LHCN-M2 (cell line): ENCODE measurements at places on chromosomes 5 and 9. TPM values are rescaled to one million over a fixed set of nuclear protein-coding genes. Genes with fewer than 3 reads are reported as not detected.
A peak's percentile ranks its signal among the peaks of the same experiment; 100 is the strongest.

The STPG3 gene
- total RNA-seq = not detected in 2 replicates

The CATSPER3 gene
- 0.11 TPM in 1 of 2 replicates, not detected in the other for total RNA-seq

The PPP3R2 gene
- not detected in 2 replicates for total RNA-seq

The GDNF gene
- total RNA-seq = 0.40 and 0.64 TPM in 2 replicates

The SYNPO gene
- 1.5 and 1.9 TPM in 2 replicates for total RNA-seq

The DNAJA1 gene
- total RNA-seq = 179 and 196 TPM in 2 replicates

The TAF11L3 gene
- not detected in 2 replicates for total RNA-seq

The ABLIM3 gene
- total RNA-seq = 75.1 and 75.5 TPM in 2 replicates

The OBP2A gene
- total RNA-seq = not detected in 2 replicates

The MARCHF11 gene
- not detected in 2 replicates for total RNA-seq

The PITX1 gene
- 2.2 and 5.1 TPM in 2 replicates for total RNA-seq

The INSL6 gene
- total RNA-seq = not detected in 2 replicates

DNA sequence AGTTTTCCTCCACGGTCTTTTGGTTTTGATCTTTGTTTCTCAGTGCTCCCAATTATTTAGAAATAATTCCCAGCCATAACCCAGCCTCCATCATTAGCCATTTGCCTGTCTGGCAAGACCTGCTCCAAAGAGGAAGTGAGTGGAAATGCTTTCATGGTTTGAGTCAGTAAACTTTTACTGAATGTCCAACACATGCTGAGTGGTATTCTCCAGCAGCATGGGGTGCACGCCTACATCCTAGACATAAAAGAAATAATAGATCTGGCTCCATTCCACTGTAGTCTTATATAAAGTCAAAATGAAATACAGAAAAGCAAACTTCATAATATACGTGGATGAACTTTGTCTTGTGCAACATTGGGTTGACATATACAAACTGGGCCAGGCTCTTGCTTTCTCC is 757.2 kb downstream of the TLE1 start:
- no peak for DNase-seq

GRCh38 chr5:64418013-64418412 is 87.8 kb upstream of the RGS7BP start:
- no peak for DNase-seq

DNA sequence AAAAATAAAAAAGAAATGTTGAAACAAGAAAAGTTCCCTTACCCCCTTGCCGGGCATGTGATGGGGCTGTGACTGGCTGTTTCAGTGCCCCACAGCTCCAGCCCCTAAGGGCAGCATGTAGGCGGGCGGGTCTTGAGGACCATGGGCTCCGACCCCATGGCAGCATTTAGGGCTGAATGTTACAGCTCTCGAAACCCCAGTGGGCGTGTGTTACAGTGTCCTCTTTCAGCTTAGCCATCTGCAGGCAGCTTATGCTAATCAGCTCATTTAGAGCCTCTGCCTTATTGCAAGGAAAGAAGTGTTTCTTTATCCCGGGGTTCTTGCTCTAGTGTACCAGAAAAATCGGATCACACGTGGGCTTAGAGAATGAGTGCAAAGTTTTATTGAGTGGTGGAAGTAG is 497.4 kb upstream of the CYLC2 start:
- no peak for DNase-seq

DNA sequence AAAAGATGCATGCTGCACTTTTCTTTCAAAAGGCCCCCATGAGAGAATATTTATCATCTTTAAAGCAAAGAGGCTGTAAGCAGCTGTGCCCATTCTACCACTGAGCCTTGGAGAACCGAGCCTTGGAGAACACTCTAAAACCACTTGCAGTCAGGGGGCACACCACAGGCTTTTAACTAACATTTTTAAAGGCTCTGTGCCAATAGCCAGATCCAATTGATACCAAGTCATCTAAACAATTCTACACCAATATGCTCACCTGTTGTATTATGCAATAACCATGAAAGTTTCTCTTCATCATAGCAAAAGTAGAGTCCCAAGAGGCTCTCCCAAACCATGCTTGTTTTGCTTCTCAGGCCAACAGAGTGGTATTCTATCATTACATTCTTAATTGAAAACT is 1090.5 kb upstream of the SEMA6A start:
- DNase-seq = peak; percentile 85

GRCh38 chr5:40734986-40735385 is 20.8 kb downstream of the TTC33 start:
- DNase-seq = no peak

- DNase-seq = no peak
These were observed 45.0 kb downstream of the GOLPH3 start for GRCh38 chr5:32129074-32129598.

GRCh38 chr9:2963307-2963706 is 119.4 kb upstream of the PUM3 start:
- no peak for DNase-seq

DNA sequence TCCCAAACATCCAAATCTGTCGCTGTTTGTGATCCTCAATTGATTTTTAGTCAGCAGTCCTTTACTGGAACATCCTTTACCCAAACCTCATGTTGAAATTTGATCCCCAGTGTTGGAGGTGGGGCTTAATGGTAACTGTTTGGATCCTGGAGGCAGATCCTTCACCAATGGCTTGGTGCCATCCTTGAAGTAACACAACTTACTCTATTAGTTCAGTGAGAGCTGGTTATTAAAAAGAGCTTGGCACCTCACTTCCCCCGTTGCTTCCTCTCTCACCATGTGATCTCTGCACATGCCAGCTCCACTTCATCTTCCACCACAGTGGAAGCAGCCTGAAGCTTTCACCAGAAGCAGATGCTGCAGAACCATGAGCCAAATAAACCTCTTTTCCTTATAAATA is 40.3 kb downstream of the DNAJB5 start:
- no peak for DNase-seq

DNA sequence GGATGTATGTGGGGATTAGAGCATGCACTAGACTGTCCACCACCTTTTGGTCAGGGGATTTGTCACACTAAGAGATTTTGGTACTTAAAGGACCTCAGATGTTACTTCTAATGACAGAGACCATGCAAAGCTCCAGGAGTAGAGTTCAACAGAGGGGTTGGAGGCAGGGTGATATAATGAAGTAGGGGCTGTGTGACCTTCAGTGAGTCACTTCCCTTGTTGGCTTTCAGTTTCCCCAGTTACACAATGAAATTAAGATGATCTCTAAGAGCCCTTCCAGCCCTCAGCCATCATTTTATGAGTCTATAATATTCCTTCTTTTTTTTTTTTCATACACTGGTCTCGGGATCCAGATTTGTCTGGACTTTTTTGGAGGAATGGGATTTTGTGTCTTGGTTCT is 26.8 kb downstream of the GLRA1 start:
- DNase-seq = peak; percentile 29

DNA sequence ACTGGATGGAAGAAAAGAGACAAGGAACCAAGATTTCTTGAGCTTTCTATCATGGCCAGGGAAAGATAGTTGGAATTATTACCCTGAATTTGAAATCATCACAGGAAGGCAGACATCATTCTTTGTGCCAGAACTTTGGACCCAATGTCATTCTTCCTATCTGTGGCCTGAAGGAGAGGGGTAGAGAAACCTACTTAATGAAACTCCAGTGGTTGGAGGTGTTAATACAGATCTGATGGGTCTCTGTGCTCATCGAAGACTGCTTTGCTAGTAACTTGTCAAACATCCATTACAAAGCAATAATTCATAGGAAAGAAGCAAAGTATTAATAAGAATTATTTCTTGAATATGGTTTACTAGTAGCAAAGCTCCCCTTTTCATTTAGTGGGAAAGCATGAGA is 26.9 kb downstream of the PRLR start:
- DNase-seq = no peak

- DNase-seq = no peak
These were observed 247.1 kb upstream of the ELAVL2 start for GRCh38 chr9:24073007-24073592.

- peak; percentile 88 for DNase-seq
These were observed 99.0 kb upstream of the FBN2 start for GRCh38 chr5:128637031-128637430.

- no peak for DNase-seq
These were observed 356.9 kb downstream of the SLIT3 start for GRCh38 chr5:168944004-168944403.

DNA sequence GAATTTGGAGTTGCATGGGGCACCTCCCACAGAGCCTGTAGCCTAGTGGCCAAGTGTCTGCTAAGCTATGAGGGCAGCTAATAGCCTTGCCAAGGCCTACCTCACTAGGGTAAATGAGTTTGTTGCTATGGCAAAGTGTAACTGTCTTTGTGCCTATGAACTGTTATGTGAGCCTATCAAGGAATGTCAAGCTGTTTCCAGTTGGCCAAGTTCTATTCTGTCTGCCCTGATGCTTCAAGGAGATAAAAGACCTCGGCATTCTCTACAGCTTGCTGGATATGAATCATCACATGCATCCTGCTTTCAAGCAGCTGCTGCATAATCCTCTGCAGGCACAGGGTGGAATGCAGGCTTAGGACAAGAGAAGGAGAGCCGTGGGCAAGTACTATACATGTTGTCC is 69.8 kb upstream of the CCDC112 start:
- DNase-seq = peak; percentile 99

- DNase-seq = peak; percentile 38
These were observed 47.0 kb upstream of the HOMER1 start for GRCh38 chr5:79560771-79561524.

DNA sequence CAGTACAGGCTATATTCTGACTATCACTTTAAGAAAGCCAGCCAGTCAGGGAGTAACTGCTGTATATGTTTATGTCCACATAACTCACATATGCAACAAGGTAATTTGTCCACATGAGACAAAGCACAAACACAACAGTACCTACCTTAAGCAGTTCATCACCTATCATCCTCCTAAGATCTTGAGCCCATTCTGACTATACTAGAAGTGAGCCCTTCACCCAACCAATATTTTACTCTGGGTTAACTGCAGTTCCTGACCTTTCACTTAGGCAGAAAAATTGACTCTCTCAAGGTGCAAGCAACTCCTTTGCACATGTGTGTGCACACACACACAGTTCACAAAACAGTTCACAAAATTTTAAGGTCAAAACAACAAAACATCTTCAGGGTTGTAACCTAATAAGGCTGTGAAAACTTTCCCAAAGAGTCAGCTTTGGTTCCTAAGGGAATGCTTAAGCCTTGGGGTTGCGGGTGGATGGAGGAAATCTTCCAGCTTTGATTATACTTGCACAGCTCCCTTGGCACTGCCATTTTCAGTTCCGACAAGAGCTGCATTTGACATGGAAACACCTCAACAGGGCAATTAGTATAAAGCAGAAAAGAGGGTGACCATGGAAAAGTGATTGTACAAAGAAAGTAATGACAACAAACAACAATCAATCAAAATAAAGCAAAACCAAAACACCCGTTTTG is 215.3 kb downstream of the NFIB start:
- DNase-seq = peak; percentile 15

GRCh38 chr9:109967651-109968642 is 187.9 kb downstream of the PALM2AKAP2 start:
- no peak for DNase-seq

GRCh38 chr5:1111727-1112289 is at the start of gene SLC12A7:
Gene SLC12A7, minus strand, starts transcription at chr5:1112063. Its CDS starts 72 bp downstream, at chr5:1111991.
- no peak for DNase-seq

- peak; percentile 38 for DNase-seq
These were observed 10.3 kb downstream of the TRIM32 start for GRCh38 chr9:116697362-116697761.

DNA sequence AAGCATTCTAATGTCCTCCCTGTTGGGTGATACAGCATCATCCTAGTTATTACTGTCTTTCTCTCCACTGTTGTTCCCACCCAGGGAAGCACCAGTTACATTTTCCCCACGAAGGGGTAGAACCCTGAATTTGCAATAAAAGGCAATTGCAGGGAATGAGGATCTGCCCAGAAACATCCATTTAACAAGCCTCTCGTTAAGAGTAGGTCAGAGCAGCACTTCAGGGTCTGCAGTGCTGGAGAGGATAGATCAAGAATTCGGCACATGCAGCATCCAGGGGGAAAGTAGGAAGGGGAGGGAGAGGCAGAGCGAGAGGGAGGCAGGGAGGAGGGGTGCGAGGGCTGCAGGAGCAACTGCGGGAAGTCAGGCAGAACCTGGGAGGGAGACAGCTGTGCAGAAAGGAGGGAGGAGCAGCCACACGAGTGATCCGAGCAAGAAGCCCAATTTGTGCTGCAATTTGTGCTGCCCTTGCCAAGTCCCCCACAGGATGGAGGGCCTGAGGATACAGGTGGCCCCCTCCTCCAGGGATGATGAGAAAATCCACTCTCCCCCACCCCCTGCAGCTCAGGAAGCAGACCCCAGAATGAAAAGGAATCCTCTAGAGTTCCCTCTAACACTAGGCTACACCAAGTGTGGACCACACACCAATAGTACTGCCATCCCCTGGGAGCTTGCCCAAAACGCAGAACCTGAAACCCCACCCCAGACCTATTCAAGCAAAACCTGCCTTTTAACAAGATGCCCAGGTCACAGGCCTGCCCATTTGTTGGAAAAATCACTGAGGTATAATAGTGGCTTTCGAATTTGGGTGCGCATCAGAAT is 62.2 kb downstream of the EPB41L4B start:
- DNase-seq = no peak

DNA sequence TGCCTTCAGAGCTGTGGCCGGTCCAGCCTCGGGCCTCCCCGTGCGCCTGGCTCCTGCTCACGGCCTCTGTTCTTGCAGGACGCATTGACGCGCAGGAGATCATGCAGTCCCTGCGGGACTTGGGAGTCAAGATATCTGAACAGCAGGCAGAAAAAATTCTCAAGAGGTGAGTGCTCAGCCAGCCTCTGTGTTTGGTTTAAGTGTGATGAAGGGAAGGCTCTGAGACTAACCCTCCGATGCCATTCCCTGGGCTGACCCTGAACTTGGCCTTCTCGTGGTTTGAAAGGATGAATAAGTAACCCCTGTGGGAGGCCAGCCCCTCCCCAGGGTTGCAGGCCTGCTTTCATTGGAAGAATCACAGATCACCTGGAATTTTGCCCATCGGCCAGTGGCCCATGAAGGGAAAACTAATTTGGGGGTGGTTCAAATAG is 26.3 kb downstream of the PTGES2 start:
- no peak for DNase-seq

DNA sequence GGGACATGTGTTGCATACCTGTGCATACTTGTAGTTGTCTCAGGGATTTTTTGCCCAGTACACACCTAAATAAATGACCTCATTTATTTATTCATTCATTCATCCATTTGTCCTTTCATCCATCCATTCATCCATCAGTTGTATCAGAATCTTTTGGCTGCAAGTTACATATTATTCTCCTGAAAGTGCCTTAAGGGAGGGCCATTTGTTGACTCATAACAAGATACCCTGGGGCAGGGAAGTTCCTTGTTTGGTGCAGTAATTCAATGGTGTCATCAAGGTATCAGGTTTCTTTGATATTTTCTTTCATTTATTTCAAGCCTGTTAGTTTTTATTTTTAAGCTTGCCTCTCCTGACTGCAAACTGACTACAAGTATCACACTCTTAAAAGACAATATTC is 597.9 kb upstream of the TLE4 start:
- DNase-seq = peak; percentile 57

GRCh38 chr5:141903261-141903660 is 20.4 kb upstream of the DELE1 start:
- DNase-seq = no peak

DNA sequence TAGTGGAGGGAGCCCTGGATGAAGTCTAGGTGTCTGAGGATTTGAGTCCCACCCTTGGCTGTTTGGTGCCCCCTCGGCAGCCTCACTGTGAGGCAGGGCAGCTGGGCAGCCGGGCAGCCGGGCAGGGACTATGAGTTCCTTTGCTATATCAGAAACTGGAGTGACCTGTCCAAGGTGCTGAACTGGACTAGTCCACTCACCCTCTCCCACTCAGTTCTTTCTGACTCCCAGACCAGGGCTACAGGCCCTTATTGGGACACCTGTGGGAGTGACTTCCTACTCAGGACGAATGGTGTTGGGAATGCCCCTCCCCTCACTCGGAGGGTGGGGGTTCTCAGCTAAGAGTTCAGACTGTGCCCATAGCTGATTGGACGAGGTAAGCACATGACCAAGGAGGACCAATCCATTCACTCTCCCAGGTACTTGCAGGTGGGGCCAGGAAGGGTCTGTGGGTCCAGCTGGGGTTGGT is 34.1 kb upstream of the RAPGEF1 start:
- peak; percentile 61 for DNase-seq
